ENCODE measurements at places on chromosomes 3 and 15. TPM values are rescaled to one million over a fixed set of nuclear protein-coding genes. Genes with fewer than 3 reads are reported as not detected.
A peak's percentile ranks its signal among the peaks of the same experiment; 100 is the strongest.

DNA sequence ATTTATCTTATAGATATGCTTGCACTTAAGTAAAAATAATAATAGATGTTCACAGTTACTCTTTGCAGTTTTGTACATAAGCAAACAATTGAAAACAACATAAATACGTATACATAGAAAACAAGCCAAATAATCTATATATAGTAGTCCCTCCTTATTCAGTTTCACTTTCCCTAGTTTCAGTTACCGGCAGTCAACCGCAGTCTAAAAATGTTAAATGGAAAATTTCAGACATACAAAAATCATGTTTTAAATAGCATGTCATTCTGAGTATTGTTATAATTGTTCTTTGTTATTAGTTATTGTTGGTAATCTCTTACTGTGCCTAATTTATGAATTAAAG is 262.0 kb downstream of the CGGBP1 start:
- DNase-seq, result no peak

DNA sequence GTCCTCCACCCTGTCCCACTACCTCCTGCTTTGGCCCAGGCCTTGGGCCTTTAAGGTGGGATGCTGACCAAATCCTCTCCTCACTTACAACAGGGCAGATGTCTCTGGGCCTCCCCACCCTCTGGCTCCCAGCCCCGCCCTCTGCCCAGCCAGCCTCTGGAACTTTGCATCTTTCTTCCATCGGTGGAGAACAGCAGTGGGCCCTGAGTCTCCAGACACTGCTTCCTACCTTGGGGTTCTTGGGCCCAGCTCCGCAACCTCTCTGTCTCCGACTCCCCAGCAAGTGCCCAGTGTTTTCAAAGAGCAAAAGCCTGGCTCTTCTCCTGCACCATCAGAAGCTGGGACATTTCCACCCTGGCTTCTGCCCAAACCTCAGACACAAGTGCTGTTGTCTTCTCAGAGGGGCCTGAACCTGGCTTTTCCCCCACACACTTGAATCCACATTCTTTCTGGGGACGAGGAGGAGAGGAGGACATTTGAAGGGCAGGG is 33.1 kb downstream of the MRAS start:
- no peak for DNase-seq

GRCh38 chr3:143203142-143203541 is 83.6 kb downstream of the CHST2 start:
- DNase-seq, result no peak

GRCh38 chr3:196198081-196198675 is 13.0 kb downstream of the ZDHHC19 start:
- DNase-seq, result no peak

GRCh38 chr3:107307205-107307604 is 70.0 kb upstream of the CCDC54 start:
- DNase-seq, result no peak

DNA sequence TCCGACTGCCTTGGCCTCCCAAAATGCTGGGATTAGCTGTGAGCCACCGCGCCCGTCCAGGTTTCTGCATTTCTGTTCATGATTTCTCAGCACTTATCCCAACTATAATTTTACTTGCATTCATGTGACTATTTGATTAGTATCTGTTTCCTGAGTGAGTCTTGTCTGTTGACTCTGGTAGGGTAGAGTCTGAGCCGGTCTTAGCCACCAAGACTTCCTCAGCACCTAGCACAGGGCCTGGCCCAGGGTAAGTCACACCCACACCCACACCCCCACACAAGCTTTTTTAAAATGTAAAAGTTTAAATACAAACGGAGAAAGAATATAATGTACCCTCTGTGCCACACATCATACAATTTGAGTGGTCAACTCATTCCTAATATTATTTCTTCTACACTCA is 3.1 kb upstream of the SPATA12 start:
- DNase-seq, result no peak

DNA sequence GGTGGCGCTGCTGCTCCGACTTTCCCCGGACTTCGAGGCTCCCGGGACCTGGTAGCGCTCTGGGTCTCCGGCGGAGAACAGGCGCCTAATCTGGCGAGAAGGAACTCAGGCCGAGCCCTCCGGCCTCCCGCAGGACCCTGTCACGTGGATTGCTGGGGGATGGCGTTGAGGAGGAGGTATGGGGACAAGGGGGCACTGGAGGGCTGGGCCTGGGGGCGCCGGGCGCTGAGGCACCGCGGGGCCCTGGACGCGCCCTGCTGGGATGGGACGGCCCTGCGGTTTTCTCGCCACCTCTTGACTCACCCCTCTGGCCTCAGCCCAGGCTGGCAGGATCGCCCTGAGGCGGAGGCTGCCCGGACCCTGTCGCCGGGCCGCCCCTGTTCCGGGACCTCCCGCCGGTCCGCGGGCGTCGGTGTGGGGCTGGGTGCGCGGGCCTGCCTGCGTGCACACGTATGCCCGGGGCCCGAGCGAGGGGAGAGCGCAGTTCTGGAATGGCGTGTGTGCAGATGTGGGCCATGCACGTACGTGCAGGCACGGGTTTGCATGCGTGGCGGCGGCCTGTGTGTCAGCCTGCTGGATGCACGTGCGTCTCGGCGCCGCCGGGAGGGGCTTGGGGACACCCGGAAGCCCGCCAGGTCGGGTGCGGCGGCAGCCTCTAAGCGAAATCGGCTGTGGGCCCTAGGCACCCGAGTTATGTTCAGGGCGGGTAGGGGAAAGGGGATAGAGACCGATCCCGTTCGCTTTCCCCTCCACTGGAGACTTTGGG is 752 bp downstream of the C15orf39 start:
- peak; percentile 92 for DNase-seq

DNA sequence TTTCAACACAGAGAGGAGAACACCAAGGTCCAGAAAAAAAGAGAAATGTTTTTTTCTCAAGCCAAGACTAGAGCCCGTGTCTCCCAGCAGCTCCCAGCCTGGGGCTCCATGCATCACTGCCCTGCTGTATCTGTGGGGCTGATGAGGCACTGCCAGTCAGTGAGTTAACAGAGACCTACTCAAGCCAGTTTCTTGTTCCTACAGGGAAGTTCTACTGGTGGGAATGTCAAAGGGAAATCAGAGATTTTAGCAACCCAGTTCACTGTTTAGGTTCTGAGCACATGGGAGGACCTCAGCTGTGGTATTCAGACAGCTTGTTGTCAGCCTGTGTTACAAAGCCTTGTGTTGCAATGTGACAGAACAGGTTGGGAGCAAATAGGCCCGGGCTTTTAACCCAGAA is 234.3 kb downstream of the TLE3 start:
- no peak for DNase-seq

- no peak for DNase-seq
Measured at GRCh38 chr3:169603661-169604060, 59.9 kb downstream of the MECOM start.

DNA sequence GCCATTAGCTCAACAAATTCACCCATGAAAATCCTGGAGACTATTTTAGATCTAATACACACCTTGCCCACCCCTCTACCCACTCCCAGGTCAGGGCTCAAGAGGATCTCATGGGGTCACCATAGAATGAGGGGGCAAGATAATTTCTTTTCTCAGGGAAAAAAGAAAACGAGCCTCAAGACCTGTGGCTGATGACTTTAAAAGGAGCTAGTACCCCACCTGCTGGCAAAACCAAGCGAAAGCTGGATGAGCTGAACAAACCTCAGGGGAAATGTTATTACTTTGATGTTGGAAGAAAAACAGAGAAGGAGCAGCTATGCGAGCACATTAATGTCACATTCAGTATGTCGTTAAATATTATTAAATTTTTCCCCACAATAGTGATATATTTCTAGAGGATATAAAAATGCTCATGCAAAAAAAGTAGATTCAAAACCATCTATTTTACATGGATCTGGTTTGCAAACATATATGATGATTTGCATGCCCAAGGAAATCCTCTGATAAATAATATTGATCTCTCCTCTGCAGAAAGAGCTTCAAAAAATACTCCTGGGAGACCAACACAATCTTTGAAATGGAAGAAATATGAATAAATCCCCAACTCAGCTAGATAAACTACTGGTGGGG is 37.7 kb downstream of the PLD1 start:
- peak; percentile 33 for DNase-seq

DNA sequence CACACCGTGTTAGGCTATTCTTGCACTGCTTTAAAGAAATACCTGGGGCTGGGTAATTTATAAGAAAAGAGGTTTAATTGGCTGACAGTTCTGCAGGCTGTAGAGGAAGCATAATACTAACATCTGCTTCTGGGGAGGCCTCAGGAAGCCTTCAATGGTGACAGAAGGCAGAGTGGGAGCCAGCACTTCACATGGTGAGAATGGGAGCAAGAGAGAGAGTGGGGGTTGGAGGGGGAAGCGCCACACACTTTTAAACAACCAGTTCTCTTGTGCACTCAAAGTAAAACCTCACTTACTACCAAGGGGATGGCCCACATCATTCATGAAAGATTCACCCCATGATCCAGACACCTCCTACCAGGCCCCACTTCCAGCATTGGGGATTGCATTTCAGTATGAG is 181.1 kb downstream of the APBA2 start:
- DNase-seq, result no peak

- DNase-seq, result peak; percentile 45
Measured at GRCh38 chr3:126245811-126246727, 65.7 kb upstream of the ALDH1L1 start.

GRCh38 chr15:65069179-65069578 is 1.4 kb upstream of the RASL12 start:
- DNase-seq, result no peak

- no peak for DNase-seq
Measured at GRCh38 chr15:80599359-80599758, 95.8 kb upstream of the ABHD17C start.

DNA sequence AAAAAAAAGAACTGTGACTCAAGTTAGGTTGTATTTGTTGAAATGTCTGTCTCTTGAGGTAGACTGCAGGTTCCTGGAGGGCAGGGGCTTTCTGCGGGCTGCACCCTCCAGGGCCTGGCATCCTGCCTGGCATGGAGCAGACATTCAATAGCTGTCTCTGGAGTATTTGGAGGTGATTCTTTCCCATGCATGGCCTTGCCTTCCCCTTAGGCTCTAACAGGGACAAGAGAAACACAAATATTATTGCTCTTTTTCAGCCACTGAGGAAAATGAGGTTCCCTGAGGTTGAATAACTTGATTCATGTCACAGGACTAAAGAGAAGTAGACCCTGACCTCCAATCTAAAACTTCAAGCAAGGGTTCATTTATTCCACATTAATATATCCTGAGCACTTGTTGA is 18.6 kb upstream of the FLNB start:
- no peak for DNase-seq

DNA sequence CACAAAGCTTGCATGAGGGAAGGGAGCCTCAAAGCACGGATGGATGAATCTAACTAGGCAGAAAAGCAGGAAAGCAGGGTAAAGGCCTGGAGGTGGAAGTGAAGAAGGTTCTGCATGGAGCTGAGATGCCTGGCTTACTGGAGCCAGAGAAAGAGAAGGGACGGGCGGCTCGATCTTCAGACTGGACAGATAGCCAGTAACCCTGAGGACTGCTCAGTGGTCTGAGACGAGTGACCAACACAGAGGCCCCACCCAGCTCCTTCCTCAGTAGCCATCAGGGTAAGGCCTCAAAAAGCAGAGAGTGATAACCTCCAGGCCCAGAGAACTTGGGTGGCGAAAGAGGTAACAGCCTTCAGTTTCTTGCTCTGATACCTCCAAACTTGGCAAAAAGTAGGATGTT is 6.4 kb downstream of the CLN6 start:
- no peak for DNase-seq

DNA sequence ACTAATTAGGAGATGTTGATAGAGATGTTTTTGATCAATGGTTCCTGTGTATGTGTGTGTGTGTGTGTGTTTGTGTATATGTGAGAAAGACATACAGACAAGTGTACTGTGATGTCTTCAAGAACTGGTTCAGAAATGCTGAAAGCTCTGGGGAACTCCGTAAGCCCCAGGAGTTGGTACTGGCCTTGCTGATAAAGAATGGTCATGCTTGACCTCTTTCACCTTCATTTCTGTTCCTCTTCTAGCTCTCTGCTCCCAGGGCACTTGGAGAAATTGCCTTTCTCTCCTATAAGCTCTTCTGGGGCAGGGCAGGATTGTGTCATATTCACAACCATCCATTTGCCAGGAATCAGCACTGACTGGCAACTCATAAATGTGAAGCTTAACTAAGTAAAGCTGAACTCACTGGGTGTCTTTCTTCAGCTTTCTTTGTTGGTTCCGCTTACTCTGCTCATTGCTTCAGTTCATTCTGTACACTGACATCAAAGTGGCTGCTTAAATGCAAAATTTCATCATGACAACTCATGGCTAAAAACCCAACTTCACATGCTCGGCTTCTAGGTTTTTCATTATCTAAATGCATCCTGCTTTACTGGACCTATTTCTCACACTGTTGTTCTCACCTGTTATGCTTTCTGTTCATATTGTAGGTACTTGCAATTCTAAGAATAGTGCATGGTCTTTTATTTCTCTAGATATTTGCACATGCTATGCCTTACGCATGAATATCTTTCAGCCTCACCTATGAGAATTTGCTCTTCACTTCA is 162.1 kb upstream of the LYSMD4 start:
- no peak for DNase-seq

ARHGEF26 gene
- 1.3 TPM for total RNA-seq

IL17RE gene
- 5.9 TPM for total RNA-seq

EBLN2 gene
- 4.2 TPM for total RNA-seq

RLBP1 gene
- total RNA-seq, result 0.14 TPM
